ENCODE measurements at places on chromosomes 2 and 18.
A peak's percentile ranks its signal among the peaks of the same experiment; 100 is the strongest.

GRCh38 chr2:177315364-177315763, 50.8 kb upstream of the NFE2L2 start:
- DNase-seq: no peak

DNA sequence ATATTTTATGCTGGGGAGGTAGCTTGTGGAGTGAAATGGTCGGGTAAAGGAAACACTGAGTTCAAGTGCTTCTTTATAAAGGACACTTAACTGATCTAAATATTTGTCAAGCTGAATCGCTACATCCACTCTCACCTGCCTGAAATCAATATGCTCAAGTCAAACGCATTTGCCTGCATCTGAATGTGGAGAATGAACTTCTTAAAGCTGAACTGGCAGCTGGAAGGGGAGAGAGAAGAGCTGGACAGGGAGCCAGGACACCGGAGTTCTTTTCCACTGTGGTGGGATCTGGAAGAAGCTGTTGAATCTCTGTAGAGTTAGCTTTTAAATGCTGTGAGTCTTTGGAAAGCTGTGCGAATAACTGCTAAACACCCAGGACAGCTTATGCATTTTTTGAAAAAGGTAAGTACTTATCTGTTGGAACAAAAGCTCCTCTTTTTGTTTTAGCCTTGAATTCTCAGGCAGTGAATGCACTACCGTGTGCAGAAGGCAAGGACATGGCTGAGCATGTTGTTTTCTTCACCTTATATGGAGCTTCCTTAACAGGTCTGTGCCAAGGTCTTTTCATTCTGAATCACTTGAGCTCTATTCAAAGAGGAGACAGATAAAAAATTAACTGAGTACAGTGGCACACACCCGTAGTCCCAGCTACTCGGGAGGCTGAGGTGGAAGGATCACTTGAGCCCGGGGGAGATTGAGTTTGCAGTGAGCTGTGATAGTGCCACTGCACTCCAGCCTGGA, 74.2 kb upstream of the KLF7 start:
- DNase-seq: peak; percentile 36

DNA sequence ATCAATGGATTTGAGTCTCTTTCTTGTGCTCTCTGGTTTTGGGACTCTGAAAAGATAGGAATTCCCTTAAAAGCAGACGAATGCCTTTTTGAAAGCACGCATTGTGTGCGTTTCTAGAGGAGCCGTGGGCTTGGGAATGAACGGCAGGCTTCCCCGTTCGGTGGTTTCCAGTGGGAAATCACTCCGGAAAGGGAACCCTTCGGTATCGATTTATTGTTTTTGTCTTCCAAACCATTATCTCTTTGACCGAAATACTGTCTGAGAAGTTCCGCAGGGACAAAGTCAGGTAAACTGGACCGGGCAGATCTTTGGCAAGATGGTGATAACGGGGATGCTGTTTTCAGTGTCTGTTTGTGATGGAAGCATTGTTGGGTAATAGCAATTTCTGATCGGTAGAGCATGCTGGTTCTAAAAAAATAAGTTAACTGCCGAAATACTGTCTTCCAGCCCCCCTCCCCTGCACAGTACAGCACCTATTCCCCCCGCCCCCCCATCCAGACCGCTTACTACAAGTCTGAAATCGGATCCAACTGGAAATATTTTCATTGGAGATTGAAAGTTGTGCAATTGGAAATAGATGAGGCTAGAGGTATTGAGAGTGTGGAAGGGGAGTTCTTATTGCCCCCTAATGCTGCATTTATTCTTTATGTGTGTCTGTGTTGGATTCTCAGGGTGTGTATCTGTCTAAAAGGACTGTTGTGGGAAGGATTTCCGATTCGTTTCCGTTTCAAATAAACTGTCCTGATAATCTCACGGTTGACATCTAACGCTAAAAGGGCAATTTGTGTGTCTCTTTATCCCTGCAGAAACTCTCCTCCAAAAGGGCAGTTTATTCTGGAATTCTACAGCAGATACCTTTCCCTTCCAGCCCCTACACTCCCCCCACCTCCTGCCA, 635 bp downstream of the SETBP1 start:
- peak; percentile 30 for DNase-seq

DNA sequence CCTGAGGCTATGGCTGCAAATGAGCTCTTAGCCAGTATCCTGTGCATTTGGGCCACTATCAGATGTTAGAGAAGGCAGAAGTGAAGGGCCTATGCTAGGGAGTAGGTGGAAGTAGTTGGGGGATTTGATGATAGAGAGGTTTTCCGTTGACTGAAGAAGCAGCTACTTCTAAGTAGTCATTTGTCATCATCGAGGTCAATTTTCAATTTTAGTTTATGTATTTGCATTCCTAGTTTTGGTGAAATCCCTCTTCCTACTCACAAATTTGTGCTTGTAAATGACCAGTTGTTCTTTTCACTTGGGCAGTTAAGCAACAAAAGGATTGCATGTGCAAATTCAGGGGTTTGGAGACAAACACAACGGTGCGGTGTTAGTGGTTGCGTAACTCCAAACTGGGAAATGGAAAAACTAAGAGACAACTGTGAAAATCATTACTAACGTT, 48.5 kb upstream of the PELI1 start:
- DNase-seq: no peak

DNA sequence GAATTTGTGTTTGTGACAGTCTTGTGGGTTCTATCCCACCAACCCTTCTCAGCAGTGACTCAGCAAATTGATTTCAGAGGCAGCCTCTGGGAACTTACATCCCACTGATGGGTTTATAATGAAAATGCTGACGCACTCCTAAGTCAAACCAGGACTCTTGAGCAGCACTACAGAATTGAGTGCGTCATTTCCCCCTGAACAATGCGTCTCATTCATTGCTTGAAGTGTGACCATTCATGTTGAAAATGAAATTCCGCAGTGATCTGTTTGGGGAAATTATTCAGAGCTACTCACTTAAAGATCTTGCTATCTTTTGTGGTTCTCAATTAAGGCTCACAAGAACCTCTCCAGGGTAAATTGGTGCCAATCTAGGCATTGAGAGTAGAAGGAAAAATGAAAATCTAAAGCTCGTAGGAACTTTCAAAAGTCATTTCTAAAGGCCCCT, 417.7 kb upstream of the SLC14A2 start:
- DNase-seq: peak; percentile 58
